ENCODE measurements at places on chromosomes 11 and 22.
A peak's percentile ranks its signal among the peaks of the same experiment; 100 is the strongest.

- DNase-seq = no peak
Observed at GRCh38 chr22:22215659-22216449, 28.7 kb upstream of the VPREB1 start.

DNA sequence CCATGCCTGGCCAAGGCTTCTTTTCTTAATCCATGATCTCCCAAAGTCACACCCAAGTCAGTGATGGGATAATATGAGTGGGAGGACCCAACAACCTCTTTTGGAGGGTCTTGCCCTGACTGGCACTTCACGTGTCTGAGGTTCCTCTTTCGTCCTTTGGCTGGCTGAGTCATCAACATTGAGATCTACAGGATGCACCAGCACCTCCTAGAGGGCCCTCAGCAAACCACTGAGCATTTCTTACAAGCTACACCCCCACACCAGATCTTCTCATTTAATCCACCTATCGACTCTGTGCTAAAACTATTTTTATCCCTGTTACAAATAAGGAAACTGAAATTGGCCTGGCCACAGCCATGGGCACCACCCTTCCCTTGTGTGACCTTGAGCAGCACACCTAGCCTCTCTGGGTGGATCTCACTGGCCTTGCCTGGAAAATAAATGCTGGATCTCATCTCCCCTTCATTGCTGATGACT is 63.4 kb downstream of the FLI1 start:
- peak; percentile 91 for DNase-seq

DNA sequence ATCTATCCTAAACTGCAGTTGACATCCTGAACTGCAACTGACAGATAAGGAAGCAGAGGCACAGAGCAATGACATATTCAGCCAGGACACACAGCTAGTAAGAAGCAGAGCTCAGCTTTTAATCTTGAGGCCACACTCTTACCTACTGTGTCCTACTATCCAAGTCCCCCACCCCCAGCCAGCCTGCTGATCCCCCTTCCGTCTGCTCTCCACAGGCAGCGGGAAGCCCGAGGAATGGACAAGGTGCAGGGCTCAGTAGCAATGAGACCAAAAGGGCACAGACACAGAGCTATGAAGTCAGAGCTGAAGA is 4.3 kb downstream of the POLR3H start:
- DNase-seq = no peak

DNA sequence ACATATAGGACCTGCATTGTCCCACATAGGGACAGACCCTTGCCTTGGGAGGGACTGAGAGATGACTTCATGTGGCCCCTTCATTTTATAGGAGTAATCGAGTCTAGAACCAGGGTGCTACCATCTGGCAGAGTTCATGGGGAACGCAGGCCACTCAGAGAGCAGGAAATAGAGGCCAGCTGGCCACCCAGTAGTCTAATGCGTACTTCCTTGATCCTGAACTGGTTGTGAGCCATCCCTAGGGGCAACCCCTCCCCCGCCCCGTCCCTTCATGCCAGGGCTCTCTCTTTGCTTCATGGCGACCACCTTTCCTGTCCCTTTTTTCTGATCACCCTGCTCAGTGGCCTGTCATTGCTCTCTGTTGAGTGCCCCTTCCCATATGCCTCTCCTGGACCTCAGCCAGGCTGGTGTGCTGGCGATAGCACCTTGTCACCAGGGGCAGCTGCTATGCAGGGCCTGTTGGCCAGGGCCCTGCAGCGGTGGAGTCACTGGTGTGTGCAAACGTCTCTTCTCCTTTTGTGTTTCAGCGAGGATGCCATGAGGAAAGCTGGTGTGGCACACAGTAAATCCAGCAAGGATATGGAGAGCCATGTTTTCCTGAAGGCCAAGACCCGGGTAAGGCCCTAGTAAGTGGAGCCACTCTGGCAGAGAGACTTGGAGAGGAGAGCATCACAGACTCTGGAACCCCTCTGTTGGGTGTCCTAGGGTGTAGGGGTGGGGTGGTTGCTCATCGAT is 29.3 kb downstream of the MED15 start:
- DNase-seq = no peak

GRCh38 chr22:42768385-42769035 is 47.8 kb upstream of the A4GALT start:
- no peak for DNase-seq

GRCh38 chr22:47115921-47116320 is 353.5 kb downstream of the TBC1D22A start:
- no peak for DNase-seq

- DNase-seq = no peak
Observed at GRCh38 chr22:33838644-33839043, 81.6 kb downstream of the LARGE1 start.

DNA sequence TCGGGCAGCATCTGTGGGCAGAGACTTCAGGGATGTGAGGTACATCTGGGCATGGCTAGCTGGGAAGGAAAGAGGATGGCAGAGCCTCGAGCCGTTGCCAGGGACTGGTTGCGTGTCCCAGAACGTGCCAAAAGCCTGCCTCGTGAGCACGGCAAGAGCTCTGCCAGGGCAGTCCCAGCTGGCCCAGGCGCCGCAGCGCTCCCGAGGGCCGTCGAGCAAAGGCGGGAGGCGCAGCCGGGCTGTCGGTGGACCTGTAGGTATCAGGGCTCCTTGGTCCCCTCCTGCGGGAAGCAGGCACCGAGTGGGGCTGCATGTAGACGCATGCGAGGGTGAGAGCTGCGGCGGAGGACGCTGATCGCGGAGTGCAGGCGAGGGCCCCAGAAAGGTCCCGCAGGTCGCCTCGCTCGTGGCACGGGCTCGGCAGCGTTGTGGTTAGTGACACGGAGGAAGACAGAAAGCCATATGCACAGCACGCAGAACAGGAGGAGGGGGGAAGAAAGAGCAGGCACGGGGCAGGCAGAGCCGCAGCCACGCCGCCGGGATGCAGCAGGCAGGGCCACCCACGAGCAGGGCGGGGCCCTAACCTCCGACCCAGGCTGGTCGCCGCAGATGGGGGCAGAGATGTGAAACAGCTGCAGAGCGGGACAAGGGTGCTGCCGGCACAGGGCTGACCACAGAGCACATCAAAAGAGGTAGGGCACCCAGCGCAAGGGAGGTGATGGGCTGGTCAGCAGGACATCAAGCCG is 18.0 kb downstream of the LSP1 start:
- no peak for DNase-seq

- no peak for DNase-seq
Observed at GRCh38 chr11:109075976-109076375, 346.0 kb upstream of the C11orf87 start.

DNA sequence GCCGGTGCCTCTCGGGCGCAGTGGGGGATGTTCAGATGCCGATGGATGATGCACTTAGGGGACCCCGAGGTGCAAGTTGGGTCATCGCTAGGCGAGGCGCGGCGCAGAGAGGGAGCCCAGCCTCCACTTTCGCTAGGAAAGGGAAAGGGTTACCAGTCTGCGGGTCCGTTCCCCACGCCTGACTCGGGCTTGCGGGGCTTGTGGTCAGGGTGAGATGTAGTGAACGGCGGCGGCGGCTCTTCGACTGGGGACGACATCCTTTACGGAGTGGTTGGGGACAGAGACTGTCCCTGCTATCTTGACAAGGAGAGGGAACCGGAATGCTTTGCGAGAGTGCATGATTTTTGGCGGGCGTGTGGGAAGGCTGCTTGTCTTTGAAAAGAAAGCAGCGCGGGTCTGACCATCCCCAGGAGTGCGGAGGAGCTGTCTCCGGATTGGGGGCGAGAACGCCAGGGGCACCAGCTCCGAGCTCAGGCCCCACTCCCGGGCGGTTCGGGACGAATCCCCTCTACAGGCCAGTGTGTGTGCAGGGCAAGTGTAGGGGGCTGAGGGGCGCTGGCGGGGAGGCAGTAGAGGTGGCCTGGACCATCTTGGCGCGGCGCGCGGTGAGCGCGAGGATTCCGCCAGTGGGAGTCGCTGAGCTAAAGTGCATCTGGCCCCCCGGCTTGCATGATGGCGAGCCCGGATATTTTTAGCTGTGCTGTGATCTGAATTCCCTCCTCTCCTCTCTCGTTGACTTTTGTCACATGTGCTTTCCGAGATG is 1.1 kb downstream of the FAT3 start:
- DNase-seq = no peak

DNA sequence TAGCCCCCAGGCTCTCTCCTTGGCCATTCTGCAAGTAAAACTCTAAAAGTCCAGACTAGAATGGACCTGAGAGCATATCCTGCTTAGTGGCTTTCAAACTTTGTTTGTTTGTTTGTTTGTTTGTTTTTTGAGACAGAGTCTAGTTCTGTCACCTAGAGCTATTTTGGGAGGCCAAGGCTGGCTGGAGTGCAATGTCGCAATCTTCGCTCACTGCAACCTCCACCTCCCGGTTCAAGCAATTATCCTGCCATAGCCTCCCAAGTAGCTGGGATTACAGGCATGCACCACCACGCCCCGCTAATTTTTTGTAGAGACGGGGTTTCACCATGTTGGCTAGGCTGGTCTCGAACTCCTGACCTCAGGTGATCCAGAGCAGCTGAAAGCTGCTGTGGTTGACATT is 28.9 kb downstream of the DAGLA start:
- no peak for DNase-seq

DNA sequence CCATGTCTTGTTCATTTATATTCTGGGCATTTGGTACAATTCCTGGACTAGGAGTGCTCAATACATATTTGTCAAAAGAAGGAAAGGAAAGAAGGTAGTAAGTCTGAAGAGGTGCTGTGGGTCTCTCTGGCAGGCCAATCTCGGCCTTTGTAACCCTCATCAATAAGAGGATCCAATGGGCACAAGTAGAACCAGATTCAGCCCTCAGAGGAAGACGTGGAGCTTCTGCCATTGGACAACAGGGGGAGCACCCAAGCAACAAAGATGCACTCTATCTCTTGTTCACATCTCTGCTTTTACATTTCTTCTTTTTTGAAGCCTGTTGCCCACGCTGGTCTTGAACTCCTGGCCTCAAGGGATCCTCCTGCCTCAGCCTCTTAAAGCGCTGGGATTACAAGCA is 2.2 kb upstream of the VPS11 start:
- DNase-seq = peak; percentile 67

DNA sequence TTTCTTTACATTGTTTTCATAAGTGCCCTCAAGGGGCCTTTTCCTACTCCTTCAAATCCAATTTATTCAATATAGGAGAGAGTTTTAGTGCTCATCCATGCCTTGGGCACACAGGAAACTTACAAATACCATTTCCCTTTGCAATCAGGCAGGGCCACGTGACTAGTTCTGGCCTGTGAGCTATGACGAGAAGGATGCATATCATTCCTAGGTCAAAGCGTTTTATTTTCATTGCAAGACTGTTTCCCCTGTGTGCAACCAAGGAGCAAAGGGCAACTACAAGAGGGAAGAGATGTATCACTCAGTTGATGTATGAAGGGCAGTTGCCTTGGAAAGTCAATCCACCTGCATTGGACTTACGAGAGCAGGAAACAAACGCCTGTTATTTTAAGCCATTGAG is 1.9 kb upstream of the TRAF6 start:
- DNase-seq = no peak

DNA sequence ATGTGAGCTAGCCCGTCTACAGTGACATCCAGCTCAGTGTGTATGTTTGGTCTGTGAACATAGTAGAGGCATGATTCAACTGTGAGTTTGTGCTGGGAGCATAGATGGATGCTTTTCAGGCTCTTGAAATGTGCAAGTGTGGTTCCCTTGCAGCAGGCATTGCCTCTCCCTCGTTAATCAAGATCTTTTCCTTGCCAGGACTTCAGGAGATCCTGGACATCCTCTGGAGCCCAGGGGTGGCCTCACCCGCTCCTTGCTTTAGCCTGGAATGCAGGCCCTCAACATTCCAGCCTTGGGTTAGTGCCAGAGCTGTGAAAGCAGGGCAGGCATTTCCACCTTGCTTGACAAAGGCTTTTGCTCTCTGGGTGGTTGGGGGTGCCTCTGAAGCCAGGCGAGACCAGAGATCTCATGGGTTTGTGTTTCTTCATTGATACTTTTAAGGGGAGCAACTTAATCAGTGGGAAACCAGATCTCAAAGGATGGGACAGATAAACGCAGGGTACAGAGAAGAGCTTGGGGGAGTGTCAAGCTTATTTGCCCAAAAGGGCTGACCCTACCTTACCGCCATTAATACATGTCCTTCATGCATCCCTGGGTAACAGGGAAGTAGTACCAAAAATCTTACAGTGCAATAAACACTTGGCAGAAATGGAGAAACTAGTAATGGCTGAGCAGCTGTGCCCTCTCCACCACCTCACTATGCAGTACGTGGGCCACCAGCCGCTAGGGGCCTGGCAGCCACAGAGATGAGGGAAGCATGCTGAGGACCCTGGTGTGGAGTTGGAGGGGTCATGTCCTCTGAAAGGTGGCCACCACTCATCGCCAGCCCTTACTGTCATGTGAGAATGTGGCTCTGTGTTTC is 72.1 kb downstream of the PTPRJ start:
- no peak for DNase-seq

DNA sequence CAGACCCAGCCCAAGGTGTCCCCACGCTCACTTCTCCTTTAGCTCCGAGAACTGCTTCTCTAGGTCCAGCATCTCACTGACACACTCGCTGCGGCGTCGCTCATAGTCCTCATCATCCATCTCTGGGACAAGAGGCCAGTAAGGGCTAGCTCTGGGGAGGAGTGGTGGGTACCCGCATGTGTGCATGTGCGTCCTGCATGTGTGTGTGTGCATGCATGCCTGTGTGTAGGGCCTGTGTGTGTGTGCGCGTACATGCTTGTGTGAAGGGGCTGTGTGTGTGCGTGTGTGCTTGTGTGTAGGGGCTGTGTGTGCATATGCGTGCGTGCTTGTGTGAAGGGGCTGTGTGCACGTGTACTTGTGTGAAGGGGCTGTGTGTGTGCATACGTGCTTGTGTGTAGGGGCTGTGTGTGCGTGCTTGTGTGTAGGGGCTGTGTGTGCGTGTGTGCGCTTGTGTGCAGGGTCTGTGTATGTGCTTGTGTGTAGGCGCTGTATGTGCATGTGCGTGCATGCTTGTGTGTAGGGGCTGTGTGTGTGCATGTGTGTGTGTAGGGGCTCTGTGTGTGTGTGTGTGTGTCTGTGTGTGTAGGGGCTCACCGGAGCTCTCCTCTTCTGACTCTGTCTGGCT is 3.3 kb downstream of the BRMS1 start:
- no peak for DNase-seq

DNA sequence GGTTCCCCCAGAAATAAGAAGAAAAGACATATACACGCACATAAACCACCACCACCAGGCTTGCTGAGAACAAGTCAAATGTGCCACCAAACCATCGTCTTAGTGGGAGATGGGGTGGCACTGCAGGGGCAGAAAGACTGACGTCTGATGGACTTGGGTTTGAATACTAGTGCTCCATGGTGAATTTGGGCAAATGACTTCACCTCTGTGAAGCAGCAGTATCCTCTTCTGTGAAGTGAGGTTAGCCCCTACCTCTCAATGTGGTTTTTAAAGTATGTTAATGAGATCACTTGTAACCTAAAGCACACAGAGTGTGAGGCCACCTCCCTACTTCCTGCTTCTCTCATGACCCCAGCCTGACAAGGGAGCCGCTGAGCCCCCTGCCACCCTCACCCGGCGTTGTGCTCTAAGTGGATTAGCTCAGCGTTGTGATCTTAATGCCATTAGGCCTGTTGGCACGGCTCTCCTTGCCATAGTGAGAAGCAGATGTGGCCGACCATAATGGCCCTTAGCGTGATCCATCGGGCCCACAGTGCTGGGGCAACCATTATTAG is 14.4 kb downstream of the ZBTB16 start:
- DNase-seq = no peak

GRCh38 chr22:36177160-36177559 is 16.6 kb upstream of the APOL3 start:
- DNase-seq = no peak

- no peak for DNase-seq
Observed at GRCh38 chr11:92782806-92783205, 186.6 kb upstream of the MTNR1B start.

- DNase-seq = no peak
Observed at GRCh38 chr11:93490996-93491618, 52.1 kb downstream of the SMCO4 start.
